GM18507 (cell line): ENCODE measurements at places on chromosomes 2 and 18.

- no peak for DNase-seq
Observed at GRCh38 chr2:69994166-69994565, 32.7 kb upstream of the ASPRV1 start.

- no peak for DNase-seq
Observed at GRCh38 chr2:66813976-66814375, 379.1 kb downstream of the MEIS1 start.

GRCh38 chr2:85278361-85278760, 49.4 kb downstream of the TGOLN2 start:
- DNase-seq: no peak

- no peak for DNase-seq
Observed at GRCh38 chr2:212892193-212892592, 259.2 kb downstream of the IKZF2 start.

DNA sequence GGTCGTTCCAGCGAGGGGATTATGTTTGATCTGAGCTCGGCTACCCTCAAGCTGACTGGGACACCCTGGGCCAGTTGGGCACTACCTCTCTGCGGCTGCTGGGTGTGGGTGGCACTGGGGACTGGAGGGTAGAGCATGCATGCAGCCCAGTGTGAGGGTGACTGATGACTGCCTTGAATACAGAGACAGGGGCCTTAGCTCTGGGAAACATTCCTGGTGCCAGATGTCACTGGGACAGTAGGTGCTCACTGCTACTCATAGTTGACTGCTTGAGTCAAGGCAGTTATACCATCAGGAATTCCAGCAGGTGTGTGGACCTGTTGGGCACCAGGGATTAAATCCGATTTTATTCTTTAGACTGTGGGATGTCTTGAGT, 33.6 kb upstream of the ATP6V1B1 start:
- no peak for DNase-seq

DNA sequence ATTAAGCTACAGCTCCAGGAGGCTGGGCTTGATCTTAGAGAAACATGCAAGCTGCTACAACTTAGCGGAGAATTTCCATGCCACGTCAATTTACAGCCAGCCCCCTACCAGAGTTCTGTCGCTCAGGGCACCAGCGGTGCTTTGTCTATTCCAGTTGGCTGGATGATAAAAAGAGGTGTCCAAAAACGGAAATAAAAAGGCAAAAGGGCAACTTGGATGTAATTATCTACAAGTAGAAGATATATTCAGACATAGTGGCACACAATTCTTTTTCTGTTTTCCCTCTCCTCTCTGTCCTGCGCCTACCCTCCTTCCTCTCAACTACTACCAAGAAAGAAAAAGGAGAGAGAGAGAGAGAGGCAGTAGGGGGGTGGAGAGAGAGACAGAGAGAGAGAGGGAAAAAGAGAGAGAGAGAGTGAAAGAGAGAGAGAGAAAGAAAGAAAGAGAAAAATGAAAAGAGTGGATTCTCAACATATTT, 363 bp upstream of the RFTN2 start:
- DNase-seq: no peak

- no peak for DNase-seq
Observed at GRCh38 chr2:109270505-109271312, 141.7 kb downstream of the SH3RF3 start.

- DNase-seq: no peak
Observed at GRCh38 chr2:12807907-12808810, 91.4 kb downstream of the TRIB2 start.

DNA sequence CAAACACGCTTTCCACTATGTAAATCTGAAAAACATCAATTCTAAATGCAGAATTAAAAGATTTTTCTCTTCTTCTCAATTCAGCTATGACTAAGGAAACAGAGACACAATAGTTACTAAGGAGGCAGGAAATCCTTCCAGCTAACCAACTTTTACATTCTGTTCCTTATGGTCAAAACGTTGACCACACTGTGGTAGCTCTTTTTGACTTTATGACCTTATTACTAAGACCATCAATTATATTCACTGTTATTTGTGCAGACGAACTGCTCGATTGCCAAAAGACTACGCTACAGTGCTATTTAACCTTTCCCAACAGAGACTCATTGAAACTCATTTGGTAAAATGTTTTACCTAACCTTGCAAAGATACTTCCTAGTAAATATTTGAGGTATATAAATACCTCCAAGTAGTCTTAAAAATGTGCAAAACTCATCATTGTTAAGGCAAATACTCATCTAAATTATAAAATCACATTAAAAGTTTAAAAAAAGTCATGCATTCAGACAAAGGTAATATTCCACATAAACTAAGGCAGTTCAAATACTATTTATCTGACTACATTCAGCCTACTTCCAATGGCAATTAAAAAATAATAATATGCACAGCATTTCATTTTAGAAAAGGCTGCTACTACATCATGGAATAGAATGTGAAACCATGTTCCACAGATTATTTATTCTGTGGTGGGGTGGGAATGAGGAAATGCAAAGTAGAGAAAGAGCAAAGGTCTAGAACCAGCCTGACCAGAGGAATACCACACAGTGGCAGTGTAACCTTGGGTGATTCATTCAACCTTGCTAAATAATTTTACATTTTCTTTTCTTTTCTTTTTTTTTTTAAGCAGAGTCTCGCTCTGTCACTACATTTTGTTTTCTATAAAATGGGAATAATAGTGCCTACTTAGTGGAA, 139.9 kb downstream of the THADA start:
- DNase-seq: no peak

GRCh38 chr18:29439398-29439797, 1262.5 kb upstream of the CDH2 start:
- no peak for DNase-seq

DNA sequence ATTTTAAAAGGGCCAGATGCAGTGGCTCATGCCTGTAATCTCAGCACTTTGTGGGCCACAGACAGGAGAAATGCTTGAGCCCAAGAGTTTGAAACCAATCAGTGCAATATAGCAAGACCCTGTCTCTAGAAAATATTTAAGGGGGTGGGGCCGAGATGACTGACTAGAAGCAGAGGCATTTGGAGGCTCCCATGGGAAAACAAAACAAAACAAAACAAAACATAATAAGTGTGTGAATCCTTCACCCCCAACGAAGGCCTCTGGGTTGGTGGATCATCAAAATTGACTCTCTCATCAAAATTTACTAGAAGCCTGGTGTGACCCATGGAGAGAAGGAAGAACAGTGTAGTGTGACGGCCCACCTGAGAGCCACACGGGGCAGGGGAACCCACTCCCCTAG, 560.9 kb downstream of the LRP1B start:
- DNase-seq: no peak

DNA sequence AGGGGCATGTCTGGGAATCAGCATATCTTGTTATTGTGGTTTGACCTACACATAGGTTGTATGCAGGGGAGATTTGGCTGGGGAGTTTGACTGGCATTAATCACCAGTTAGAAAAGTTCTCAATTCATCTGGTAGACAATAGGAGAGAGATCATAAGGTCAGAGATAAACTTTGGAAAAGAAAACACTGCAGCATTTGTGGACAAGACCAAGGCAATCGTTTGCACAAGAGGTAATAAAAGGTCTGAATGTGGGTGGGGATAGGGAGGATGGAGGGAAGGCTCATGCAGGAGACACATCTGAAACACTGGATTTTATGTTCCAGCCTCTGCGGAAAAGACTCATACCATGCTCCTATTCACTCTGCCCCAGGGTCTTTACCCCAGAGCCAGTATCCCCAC, 136.9 kb downstream of the MAIP1 start:
- DNase-seq: no peak

- DNase-seq: no peak
Observed at GRCh38 chr18:75350512-75350839, 77.0 kb downstream of the SMIM21 start.

DNA sequence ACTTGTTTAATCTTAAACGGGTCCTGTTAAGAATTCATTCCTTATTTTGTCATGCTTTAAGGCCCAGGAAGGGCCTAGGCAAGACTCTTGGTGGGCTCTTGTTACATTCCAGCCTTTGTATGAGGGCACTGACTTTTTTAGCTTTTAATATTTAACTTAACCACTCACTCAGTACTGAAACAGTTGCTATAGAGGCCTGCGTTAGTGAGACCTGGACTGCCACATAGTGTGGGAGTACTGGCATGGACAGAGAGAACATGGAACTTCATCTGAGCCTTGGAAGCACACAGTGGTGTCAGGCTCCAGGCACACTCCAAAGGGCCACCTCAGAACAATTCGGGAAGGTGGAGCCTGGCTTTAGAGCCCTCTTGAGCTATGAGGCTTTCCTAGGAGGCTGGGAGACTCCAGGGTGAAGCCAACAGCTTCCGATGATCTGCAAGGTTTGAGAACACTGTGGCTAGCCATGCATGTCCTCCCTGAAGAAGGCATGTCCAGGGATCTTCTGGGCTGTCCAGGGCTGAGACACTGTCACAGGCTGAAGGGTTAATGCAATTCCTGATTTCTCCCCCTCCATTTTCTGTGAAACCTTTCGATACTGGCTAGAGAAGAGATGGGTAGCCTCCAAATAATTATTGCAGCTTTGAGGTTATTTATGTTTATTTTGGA, 155.4 kb upstream of the ACAA2 start:
- no peak for DNase-seq

DNA sequence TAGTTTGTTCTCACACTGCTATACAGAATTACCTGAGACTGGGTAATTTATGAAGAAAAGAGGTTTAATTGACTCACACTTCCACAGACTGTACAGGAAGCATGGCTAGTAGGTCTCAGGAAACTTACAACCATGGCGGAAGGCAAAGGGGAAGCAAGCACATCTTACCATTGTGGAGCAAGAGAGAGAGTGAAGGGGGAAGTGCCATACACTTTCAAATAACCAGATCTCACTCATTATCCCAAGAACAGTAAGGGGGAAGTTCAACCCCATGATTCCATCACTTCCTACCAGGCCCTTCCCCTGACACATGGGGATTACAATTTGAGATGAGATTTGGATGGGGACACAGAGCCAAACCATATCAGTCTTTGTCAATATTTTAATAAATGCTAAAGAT, 5.0 kb upstream of the CRYGB start:
- no peak for DNase-seq

DNA sequence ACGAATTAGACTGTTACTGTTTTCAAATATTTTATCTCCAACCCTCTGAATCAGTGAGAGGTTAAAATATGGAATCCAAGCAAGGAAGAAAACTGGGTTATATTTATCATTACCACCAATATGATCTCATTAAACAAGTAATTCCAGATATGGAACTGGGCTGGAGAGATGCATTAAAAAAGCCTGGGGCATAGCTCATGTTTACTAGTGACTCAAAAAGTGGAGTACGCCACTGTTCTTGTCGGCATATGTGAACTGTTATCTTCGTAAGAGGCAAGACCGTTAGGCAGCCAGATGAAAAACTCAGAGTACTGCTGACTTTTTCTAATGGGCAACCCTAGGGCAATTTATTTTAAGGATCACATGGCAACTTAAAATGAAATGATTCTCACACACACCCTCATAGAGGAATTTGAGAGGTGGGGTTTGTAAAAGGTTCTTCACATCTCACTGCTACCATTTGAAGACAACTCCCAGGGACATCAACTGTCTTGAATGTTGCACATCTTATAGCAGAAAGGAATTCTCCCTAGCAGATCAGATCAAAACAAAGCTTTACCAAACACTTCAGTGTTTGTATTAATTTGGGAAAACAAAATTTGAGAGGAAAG, 105.2 kb upstream of the TFCP2L1 start:
- no peak for DNase-seq

GRCh38 chr2:142877216-142877838, at the start of gene KYNU:
Gene KYNU, plus strand, starts transcription at chr2:142877664. Its CDS starts 7,704 bp downstream, at chr2:142885368.
- no peak for DNase-seq

- no peak for DNase-seq
Observed at GRCh38 chr2:169704160-169704708, 10.0 kb downstream of the PHOSPHO2 start.

- DNase-seq: no peak
Observed at GRCh38 chr2:154688373-154688772, 10.1 kb upstream of the KCNJ3 start.

DNA sequence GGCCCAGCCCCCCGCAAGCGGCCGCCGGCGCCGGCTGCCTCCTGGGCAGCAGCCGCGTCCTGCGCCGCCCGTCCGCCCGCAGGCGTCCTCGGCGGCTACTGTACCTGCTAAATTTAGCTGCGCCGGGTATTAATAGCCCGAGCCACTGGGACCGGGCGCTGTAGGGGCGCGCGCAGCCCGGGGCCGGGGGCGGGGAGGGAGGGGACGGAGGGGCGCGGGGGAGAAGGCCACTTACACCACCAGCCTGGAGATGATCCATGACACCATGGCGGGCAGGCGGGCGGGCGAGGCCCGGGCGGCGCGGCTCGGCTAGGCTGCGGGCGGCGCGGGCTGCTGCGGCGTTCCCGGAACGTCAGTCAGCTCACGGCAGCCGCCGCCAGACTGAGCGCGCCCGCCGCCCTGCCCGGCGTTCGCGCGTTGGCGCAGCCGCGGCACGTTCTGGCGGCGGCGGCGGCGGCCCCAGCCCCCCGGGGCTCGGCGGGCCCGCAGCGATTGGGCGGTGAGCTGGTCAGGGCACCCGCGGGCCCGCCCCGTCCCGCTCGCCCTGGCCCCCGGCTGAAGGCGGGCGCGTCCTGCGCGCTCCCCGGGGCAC, at the start of gene REEP1:
REEP1 (minus strand) TSS at position 383 of the 592 bp plus-strand sequence; CDS start at position 267, 116 bp downstream.
- DNase-seq: no peak

DNA sequence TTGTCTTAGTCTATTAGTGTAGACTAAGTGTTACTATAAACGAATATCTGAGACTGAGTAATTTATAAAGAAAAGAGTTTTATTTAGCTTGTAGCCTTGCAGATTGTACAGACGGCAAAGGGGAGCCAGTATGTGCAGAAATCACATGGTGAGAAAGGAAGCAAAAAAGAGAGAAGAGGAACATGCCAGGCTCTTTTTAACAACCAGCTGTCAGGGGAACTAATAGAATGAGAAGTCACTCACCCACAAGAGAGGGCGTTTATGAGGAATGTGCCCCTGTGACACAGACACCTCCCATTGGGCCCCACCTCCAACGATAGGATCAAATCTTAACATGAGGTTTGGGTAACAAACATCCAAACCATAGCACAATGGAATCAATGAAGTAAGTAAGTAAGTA, 20.6 kb upstream of the ZNF804A start:
- DNase-seq: no peak

GRCh38 chr18:48216639-48217257, 192.4 kb downstream of the ZBTB7C start:
- no peak for DNase-seq

DNA sequence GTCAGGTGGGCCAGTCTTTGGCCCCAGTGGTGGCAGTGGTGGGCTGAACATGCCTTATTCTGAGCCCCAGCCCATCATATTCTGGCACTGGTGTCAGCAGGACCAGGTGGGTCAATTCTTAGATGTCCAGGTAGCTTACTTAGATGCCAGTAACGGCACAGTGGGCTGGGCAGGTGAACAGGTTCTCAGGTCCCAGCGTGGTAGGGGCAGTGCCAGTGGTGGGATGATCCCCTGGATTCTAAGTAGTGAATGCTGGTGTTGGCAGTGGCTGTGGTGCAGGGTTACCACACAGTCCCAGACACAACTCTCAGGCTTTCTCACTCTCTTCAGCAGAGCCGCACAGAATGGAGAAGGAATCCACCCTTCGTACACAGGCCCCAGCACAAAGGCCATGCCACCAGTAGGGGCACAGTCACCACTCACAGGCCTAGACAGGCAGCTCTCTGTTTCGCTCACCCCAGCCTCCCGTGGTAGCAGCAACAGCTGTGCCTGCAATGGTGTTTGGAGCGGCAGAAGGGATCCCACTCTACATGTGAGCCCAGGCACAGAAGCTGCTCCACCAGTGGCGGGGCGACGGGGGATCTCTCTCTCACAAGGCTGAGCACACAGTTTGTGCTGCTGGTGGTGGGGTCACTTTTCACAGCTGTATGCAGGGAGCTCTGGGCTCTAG, 97.3 kb downstream of the ANKRD12 start:
- DNase-seq: no peak
